ENCODE measurements at places on chromosomes 7 and 10. TPM values are rescaled to one million over a fixed set of nuclear protein-coding genes. Genes with fewer than 3 reads are reported as not detected.

DNA sequence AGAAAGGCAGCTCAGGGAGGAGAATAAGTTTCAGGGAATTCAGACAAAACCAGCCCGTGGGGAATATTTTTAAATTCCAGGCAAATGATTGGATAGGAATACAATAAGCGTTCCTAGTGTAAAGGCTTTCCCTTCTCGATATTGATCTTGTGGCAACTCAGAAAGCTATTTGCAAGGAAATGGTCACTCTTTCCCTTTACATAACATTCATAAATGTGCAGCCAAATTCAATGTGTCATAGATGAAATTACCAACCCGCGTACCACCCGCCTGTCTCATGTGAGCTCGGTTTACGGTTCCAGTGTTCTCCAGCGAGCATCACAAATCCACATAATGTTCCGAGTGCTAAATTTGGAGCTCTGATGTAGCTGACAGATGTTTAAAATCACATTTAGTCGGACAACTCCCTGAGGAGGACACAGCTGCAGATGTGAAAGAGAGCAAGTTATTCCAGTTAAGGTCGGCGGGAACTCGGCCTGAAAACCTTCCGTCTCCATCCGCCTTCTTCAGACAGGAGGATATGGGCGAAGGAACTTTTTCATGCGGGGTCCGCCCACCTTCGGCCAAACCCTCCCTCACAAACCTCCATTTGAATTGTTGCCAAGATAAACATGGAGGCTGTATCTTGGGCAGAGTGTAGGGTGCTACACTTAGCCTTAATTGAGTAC is 327.0 kb downstream of the RNLS start:
- no peak for DNase-seq

DNA sequence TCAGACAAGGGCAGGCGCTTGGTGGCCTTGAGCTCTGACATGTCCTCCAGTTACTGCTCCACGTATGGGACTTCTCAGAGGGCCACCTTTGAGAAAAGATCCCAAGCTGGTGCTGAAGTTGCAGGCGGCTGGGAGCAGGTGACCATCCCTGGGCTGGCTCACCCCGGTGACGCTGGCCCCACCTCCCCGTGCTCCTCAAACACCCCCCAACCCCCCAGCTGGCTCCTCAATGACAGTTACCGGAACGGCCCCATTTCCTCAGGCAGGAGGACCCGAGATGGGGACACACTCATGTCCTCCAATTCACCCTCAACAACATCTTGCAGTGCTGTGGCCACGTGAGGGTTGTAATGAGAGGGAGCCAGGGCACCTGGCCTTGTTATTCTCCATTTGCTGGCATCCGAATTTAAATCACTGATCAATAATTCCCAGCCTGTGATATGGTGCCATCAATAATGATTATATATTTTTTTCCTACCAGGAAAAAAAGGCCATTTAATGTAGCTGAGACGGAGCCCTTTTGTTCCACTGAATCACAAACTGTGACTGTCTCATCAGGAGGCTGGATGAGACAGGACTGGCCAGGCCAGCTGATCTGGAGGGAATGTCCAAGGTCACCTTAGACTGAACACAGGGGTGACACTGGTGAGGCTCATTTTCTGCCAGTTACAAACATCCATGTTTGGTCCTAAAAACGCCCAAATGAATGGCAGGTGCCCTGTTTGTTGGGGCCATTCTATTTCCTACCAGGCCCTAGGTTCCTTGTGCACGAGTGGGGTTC is 64.5 kb downstream of the CHST15 start:
- no peak for DNase-seq

DNA sequence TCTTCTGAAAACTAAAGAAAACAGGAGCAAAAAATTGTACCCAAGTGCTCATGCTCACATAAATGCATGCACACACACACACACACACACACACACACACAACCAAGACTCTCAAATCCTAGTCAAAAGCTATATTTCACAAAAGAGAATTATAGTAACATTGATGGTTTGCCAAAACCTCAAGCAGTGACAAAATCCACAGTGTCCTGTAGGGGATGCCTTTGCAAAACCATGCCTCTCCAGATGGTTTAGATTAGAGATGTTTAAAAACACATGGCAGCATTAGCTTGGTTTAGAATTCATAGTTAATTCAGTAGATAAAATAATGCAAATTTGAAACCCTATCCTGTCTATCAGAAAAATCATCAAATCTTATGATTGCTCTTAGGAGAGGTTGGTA is 232.2 kb downstream of the DYNC1I1 start:
- no peak for DNase-seq

- DNase-seq = peak; percentile 87
Measured at GRCh38 chr10:30784897-30785605, 155.5 kb upstream of the LYZL2 start.

DNA sequence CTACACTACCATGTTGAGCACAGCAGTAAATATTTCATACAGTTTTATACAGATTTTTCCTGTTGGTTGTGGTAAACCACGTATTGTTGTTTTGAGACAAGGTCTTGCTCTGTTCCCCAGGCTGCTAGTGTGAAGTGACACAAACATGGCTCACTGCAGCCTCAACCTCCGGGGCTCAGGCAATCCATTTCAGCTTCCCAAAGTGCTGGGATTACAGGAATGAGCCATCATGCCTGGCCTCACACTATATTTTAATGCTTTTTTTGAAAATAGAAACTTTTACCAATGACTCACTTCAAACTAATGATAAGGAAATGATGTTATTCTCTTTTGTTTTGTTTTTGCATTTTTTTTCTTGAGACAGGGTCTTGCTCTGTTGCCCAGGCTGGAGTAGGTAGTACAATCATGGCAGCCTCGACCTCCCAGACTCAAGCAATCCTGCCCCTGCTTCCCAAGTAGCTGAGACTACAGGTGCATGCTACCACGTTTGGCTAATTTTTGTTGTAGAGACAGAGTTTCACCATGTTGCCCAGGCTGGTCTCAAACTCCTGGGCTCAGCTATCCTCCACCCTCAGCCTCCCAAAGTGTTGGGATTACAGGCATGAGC is 210.6 kb downstream of the TPST1 start:
- peak; percentile 9 for DNase-seq

- no peak for DNase-seq
Measured at GRCh38 chr10:127307338-127307737, 110.9 kb upstream of the INSYN2A start.

GRCh38 chr7:142898377-142899170 is 13.0 kb upstream of the TRPV6 start:
- DNase-seq = no peak

- peak; percentile 31 for DNase-seq
Measured at GRCh38 chr7:16023046-16023445, 336.6 kb upstream of the MEOX2 start.

DNA sequence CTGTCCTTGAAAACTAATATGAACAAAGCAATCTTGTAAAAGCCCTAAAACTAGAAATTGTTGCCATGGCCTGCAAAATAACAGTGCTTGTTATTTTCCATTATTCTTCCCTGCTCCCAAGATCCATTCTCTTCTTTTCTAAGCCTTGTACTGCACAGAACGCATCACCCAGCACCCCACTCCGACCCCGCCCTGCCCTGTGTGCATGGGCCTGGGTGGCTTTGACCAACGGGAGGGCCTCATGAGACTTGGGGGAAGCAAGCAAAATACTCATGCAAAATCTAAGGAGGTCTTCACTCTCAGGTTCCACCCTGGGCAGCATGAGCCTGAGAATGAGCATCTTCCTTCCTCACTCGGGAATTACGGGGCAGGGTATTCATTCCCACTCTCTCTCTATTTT is 32.4 kb downstream of the NPY start:
- no peak for DNase-seq

GRCh38 chr7:139153832-139154231 is 44.3 kb upstream of the ZC3HAV1 start:
- DNase-seq = peak; percentile 79

DNA sequence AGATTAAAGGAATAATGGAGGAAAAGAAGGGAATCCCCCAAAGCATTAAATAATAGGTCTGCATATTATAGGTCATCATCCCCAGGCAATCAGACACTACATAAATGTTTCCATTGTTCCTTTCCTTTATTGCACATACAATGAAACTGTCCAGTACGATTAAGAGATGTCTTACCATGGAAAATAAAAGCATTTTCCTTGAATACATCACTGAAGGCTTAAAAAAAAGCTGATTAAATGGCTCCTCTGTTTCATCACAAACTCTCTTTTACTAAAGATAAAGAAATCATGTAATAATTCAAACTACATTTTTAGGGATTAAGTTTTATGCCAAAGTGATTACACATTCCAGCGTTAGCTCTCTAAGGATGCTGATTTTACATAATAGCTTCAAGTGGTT is 316.0 kb downstream of the AGMO start:
- no peak for DNase-seq

DNA sequence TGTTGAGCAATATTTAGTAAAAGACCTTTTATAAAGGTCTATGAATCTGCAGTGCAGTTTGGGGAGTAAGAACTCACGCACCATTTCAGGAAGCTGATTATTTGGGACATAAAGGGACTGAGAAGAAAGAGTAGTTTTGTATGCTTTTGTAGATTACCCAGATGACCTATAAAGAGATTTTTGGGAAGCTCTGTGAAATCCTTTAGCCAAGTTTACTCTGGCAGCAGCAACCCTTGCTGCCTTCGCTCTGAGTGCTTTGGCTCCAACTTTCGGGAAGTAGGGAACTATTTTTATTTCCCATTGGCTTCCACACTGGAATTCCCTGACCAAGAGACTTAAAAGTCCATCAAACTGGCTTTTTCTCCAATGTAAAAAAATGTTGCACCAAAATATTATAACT is 1110.1 kb upstream of the PHF14 start:
- DNase-seq = no peak

- DNase-seq = no peak
Measured at GRCh38 chr7:139081584-139081983, 27.9 kb downstream of the ZC3HAV1 start.

- no peak for DNase-seq
Measured at GRCh38 chr7:157602156-157602555, 265.4 kb downstream of the DNAJB6 start.

DNA sequence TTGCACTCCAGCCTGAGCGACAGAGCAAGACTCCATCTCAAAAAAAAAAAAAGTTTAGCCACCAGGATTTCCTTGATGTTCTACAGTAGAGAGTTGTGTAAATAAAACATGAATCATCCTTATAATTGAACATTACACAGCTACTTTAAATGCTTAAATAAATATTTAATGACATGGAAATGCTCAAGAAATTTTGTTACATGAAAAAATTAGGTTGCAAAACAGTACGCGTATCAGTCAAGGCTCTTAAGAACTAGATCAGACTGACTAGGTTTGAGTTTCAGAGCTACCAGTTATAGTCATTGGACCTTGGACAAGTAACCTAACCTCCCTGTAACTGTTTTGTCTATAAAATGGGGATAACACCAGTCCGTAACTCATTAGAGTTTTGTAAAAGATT is 38.7 kb upstream of the GSAP start:
- DNase-seq = no peak

DNA sequence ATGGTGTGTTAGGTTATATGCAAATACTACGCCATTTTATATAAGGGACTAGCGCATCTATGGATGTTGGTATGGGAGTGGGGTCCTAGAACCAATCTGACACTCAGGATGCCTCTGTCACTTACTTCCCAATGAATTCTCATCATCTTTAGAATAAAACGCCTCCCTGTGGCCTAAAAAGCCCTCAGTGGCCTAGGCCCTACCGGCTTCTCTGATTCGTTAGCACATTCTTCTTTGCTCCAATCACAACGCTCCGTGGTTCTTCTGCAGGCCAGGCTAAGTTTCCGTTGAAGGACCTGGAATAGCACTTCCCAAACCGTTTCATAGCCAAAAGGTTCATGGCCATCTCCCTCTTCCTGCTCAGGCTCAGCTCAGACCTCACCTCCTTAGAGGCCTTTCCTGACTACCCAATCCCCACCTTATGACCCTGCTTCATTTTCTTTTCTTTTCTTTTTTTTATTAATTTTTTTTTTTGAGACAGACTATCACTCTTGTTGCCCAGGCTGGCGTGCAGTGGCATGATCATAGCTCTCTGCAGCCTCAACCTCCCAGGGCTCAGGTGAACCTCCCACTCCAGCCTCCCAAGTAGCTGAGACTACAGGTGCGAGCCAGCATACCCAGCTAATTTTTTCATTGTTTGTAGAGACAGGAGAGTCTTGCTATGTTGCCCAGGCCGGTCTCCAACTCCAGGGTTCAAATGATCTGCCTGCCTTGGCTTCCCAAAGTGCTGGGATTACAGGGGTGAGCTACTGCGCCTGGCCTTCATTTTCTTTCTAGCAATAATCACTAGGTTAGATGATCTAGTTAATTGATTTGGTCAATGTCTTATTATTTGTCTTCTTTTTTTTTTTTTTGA is 24.5 kb upstream of the YWHAG start:
- DNase-seq = peak; percentile 61

DNA sequence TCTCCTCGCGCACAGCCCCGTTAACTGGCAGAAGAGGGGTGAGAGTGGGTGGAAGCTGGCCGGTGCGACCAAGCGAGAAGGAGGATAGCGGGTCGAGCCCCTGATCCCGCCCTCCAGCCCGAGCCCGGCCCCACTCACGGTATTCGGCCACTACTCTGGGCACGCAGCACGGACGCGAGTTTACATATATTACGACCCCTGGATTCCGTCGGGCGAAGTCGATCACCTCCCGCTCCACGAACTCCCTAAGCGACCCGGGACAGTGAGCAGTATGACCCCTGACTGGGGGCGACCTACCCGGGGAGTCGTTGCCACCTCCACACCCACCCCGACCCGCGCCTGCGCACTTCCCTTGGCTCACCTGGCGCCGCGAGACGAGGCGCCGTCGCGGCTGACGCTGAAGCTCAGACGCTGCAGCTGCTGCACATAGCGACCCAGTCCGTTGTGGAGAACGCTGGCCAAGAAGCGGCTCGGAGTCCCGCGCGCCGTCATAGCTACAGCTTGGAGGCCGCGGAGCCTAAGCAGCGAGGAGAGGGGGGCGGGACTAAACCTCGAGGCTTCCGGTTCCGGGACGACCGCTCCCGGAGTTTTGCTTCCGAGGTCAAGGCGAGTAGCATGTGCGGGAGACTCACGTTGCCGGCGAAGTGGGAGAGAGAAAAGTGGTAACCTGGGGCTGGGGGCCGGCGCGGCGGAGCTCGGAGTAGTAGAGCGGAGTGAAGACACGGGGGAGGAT is at the start of the genes MRPL43 and TWNK:
MRPL43 (minus strand) TSS at position 546 of the 733 bp plus-strand sequence; CDS start at position 492, 54 bp downstream.
TWNK (plus strand) TSS at position 592 of the 733 bp plus-strand sequence. CDS start 668 bp downstream, outside the sequence.
- peak; percentile 83 for DNase-seq

GRCh38 chr10:628386-629045 is 61.0 kb downstream of the DIP2C start:
- no peak for DNase-seq

DNA sequence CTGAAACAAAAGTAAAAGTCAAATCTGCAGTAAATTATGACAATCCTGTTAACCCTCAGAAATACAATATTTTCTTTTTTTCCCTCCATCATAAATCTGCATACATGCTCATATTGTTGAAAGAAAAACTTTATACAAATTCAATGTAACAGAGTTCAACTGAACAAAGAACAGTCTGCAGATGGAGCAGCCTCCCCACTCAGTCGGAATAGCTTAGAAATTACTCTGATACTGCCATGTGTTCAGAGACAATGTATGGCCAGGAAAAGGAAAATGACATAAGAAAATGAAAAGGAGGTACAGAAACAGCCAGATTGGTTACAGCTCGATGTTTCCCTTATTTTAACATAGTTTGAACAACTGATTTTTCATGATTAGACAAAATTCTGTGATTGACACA is 651.9 kb upstream of the COBL start:
- no peak for DNase-seq

The LIPF gene
- not detected for total RNA-seq

The GLI3 gene
- 1.0 TPM for total RNA-seq

The SHH gene
- not detected for total RNA-seq

The OR6V1 gene
- not detected for total RNA-seq

The UPK3B gene
- under 0.01 TPM for total RNA-seq

The WEE2 gene
- not detected for total RNA-seq

The VWDE gene
- total RNA-seq = not detected

The CADPS2 gene
- 69.4 TPM for total RNA-seq

The SCART1 gene
- total RNA-seq = 0.28 TPM

The OR13A1 gene
- not detected for total RNA-seq
